Glutamatergic neuron (in vitro differentiated cells): ENCODE measurements at places on chromosomes 12 and 14.

GRCh38 chr12:10030446-10030845, at the start of gene CLEC9A:
Gene CLEC9A (plus strand): TSS chr12:10030682. CDS start chr12:10052688, 22,006 bp downstream.
- no peak for DNase-seq

DNA sequence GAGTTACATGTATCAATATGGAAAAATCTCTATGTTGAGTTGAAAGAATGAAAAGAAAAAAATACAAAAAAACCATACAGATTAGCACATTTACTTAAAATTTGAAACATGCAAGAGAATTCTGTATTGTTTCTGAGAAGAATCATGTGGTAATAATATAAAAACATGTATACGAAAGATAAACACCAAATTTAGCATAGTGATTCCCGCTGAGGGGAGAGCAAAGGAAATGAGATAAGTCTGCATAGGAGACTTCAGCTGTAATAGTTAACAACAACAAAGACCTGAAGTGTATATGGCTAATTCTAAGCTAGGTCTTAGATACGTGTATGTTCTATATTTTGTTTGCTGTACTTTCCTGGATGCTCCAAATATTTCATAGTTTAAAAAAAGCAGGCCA, 46.5 kb downstream of the FNTB start:
- DNase-seq = no peak

- no peak for DNase-seq
These were observed 34.8 kb downstream of the TMCC3 start for GRCh38 chr12:94615260-94616181.

DNA sequence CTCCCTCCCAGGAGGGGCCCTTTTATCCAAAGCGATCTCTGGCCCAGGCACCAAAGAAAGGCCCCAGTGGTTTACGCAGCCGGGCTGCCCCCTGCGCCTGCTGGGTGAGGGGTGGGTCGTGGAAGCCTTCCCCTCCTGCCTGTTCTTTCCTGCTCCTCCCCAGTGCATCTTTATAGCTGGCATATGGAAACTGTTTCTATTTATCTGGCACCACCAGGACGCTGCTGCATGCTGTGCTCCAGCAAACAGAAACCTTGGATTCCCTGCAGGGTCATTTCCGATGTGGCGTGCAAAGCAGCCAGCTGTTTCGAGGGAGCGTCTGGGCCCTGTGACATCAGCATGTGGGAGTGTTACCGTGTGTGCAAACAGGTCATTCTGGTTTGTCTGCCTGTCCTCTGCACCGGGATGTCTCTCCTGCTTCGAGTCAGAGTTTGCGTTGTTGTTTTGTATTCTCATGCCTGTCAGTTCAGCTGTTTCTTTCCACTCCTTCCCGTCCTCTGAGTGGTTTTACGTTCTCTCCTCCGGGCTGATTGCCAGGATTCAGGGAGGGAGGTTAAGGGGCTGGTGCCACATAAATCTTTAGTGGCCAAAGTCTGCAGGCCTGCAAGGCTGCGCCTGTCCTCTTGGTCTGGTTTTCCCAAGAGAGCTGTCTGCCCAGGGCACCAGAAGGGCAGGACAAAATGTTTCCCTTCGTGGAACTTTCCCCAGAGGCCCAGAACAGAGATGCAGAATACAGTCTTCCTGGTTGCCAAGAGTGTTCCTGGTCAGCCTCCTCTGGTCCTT, 24.6 kb downstream of the TPCN1 start:
- DNase-seq = peak; percentile 57

DNA sequence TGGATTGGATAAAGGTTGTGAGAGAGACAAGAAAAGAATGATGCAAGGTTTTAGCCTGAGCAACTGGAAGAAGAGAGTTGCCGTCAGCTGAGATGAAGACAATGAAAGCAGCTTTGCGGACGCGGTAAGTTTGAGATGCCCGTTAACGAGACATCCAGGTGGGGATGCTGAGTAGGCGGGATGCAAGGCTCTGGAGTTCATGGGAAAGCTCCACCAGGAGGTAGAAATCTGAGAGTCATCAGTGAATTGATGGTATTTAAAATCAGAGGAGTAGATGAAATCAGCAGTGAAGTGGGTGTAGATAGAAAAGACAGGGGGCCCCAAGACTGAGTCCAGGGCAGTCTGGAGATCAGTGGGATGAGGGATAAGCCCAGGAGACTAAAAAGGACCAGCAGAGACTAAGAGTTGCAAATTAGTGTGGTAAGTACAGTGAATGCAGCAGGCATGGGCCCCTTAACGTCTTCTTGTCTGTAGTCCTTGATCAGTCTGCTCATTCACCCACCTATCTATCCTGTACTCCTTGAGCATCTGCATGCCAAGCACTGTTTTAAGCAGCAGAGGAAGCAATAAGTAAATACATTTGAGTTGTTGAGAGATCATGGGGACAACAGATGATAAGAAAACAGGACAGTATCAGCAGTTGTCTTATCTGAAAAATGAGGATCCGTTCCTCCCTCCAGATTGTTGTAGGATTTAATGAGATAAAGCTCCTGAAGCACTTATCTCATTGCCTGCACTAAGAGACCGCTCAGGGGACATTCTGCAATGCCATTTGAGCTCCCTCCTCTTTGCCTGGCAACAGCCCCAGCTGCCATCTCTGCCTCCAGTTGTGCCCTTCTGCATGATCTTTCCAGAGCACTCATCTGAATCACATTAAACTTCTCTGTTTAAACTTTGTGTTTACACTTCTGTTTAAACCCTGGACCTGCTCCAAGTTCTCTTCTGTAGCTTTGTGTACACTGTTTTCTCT, 91.5 kb downstream of the APAF1 start:
- DNase-seq = no peak

DNA sequence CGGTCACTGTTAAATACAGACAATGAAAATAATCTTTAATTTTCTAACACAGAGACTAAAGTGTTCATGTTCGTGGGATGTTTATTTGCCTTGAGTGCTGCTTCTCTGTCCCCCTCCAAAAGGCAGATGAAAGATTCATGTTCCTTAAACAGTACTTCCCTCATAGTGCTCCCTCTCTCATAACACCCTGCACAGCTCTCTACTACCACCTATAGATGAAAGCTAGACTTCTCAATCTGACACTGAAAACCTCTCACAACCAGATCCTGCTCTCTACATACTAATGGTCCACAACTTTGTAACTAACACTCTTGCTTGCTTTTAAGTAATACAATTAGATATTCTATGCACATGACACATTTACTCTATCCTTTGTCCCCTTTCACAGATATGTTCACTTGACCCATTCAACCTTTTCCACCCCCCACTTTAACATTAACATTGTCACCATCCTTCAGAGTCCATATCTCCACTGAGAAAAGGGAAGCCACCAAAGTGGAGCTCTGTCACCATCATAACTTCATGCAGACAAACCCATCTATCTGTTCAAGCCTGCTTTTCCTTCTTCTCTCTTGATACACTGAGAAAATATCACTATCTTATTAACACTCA, 266.4 kb upstream of the USP15 start:
- DNase-seq = no peak
